ENCODE measurements at places on chromosomes 3 and 15.

DNA sequence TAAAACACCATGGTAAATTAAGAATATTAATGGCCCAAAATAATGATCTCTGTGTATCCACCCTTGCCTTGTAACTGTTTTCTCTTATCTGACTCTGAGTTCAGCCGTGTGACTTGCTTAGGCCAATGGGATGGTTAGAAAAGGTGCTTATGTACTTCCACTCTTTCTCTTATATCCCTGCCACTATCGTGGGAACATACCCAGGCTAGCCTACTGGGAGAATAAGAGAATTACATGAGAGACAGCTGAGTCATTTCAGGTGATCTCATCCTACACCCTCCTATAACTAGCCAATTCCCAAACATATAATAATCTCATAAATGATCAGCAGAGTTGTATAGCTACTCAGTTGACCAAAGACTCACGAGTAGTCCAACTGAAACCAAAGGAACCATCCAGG is 98.3 kb upstream of the ABI3BP start:
- DNase-seq: no peak

- DNase-seq: no peak
These were observed 9.0 kb downstream of the VPS39 start for GRCh38 chr15:42199126-42199525.

- no peak for DNase-seq
These were observed 476 bp downstream of the IP6K2 start for GRCh38 chr3:48716508-48716981.

GRCh38 chr3:16478516-16478915 is 35.0 kb downstream of the RFTN1 start:
- DNase-seq: no peak

DNA sequence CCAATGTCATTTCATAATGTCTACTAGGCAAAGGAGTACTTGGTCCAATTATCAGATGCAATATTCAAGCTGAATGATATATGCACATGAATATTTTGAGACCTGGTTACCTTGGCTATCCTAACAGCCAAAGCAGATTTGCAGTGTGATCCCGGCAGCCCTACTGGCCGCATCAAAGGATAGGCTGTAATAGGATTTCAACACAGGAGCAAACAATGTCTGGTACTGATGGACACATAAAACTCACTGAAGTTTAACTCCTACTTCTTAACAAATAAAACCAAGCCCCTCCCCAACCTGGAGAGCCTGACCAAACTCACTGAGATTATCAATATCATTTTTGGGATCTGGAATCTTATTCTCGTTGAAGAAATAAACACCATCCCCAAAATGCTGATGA is 130.2 kb downstream of the FOXP1 start:
- no peak for DNase-seq

GRCh38 chr15:92906563-92907081 is 6.5 kb downstream of the CHD2 start:
- DNase-seq: no peak

DNA sequence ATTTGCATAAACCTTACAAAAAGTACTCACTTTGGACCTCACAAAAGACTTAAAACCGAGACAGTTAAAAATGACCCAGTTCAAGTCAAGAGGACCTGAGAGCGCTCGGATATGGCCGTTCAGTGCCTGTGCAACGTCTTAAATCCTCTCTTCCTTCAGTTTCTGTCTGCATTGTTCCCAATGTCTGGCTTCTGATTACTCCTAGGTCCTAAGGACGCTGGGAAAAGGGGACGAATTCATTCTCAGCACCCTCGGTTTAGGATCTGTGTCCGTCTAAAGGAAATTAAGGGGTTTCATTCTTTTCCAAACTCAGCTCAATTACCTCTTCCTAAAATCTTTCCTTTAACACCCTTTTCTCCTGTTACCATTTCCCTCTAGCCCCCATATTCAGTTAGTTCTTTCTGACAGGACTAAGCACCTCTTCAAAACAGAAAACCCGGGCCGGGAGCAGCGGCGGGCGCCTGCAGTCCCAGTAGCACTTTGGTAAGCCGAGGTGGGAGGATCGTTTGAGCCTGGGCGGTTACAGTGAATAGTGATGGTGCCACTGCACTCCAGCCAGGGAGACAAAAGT is 970 bp downstream of the DPPA4 start:
- DNase-seq: no peak

DNA sequence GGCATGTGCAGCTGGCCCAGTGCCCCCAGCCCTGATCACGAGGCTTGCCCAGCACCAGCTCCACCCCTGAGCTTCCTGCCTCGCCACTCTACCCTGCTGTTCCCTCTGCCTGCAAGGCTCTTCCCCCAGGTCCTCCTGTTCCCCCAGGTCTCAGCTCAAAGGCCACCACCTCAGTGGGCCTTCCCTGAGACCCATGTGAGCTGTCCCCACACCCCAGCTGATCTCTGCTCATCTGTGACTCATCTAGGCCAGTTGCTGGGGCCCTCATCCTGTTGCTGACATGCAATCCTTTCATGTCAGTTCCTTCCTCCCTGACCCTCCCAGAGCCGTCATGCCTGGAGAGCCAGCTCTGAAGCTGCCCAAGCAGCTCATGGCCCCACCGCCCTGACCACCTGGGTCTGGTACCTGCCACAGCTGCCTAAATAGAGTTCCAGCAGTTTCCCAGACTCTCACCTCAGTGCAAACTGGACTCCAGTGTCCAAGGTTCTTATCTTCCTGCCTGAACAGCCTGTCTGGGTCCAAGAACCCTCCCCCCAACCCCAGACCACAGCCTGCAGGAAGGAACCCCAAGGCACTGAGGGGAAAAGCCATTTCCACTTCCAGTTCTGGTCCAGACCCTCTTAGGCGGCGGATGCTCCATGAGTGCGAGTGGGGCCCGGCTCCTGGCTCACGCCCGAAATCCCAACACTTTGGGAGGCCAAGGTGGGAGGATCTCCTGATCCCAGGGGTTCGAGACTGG is 116.6 kb upstream of the IQSEC1 start:
- DNase-seq: no peak

- DNase-seq: no peak
These were observed 1.4 kb downstream of the UBR1 start for GRCh38 chr15:43104426-43104825.

GRCh38 chr15:39471785-39472574 is 108.9 kb upstream of the THBS1 start:
- no peak for DNase-seq

- no peak for DNase-seq
These were observed 191.5 kb downstream of the CHST2 start for GRCh38 chr3:143311096-143311495.
